ENCODE measurements at places on chromosomes 2 and 18.
A peak's percentile ranks its signal among the peaks of the same experiment; 100 is the strongest.

DNA sequence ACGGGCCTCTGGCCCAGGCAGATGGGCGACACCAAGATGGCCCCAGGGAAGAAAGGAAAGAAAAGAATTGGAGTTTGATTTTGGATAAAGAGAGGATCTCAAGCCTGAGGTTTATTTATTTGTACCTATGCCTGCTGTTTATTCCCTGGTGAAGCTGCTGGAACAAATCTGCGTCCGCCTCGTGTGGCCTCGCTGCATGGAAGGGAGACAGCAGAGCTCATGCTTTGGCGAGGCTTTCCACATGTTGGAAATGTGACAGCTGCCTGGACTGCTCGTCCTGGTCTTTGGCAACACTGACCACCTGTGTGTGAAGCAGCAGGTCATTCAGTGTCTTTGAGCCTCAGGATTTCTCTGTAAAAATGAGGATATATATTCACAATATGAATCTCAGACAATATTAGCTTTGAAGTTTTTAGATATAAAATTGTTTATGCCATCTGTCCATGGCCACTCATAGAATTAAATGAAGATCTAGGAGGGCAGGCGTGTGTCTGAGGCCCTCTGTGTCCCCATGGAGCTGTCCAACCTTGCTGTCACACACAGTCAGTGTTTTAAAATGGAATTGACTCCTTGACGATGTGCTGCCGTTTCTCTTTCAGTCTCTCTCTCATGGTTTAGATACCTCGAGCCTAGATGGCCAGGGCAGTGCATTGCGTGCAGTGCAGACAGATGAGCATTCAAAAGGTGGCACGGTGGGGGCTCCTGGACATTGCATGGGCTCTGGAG is 94.3 kb downstream of the SOCS6 start:
- no peaks in the 10 kb centered on the region for H3K4me1 ChIP-seq
- DNase-seq, result no peak
- H3K4me3 ChIP-seq, result no peak overlapping the region
- H3K27ac ChIP-seq, result no peak overlapping the region
- H3K27me3 ChIP-seq, result peaks cover 9% of the 10 kb centered on the region

- H3K27me3 ChIP-seq, result no peaks in the 10 kb centered on the region
- no peak for DNase-seq
- H3K27ac ChIP-seq, result no peak overlapping the region
- H3K36me3 ChIP-seq, result no peaks in the 10 kb centered on the region
Measured at GRCh38 chr2:141041281-141041680, 1089.5 kb downstream of the LRP1B start.

DNA sequence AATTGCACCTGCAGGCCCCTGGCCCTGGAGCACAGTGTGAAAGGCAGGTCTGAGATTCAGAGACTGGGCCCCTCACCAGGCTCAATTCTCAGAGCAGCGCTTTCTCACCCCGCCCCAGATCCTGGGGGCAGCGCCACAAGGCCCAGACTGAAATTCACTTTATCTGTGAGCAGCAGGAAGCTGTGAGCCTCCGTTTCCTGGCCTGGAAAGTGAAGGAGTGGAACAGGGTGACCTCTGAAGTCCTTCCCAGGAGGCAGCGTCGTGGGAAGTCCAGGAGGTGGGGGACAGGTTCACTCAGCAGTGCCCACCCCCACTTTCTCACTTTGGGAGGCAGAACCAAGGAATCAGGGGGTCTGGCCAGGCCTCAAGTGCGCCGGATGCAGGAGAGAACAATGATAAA is 235.4 kb downstream of the NDUFA10 start:
- no peaks in the 10 kb centered on the region for H3K27me3 ChIP-seq
- no peaks in the 10 kb centered on the region for H3K36me3 ChIP-seq
- no peak overlapping the region for H3K4me3 ChIP-seq
- DNase-seq, result no peak
- H3K4me1 ChIP-seq, result no peaks in the 10 kb centered on the region

DNA sequence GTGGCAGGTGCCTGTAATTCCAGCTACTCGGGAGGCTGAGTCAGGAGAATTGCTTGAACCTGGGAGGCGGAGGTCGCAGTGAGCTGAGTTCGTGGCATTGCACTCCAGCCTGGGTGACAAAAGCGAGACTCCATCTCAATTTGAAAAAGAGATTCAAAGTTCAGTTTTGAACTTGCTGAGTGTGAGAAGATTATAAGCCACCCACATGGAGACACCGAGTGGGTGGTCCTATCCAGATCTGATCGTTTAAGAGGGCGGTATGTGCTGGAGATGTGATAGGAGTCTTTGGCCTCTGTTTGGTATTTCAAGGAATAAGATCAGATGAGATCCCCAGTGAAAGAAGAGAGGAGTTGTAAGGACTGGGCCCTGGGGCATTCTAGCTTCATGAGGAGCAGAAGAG is 25.6 kb downstream of the RNF144A start:
- DNase-seq, result no peak
- H3K27ac ChIP-seq, result no peak overlapping the region
- H3K27me3 ChIP-seq, result no peaks in the 10 kb centered on the region
- H3K4me1 ChIP-seq, result peaks cover 34% of the 10 kb centered on the region
- H3K4me3 ChIP-seq, result no peak overlapping the region

GRCh38 chr2:36965751-36966369 is 476 bp downstream of the STRN start:
- H3K4me3 ChIP-seq, result peak overlapping the region; percentile 96
- no peak for DNase-seq
- no peaks in the 10 kb centered on the region for H3K36me3 ChIP-seq
- peaks cover 36% of the 10 kb centered on the region for H3K4me1 ChIP-seq

DNA sequence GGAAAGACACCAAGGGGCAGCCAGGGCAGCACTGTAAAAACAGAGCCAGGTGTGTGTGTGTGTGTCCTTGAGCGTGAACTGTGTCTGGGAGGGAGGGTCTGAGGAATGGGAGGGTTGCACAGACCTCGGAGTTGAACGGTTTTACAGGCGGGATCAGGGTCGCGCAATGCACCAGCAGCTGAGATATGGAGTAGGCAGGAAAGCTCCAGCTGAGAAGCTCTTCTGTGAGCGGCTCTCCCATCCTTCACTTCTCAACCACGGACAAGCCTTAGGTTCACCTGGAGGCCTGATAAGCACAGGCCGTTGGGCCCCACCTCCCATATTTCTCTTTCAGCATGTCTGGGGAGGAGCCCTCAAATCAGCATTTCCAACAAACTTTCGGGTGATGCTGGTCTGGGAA is 12.1 kb downstream of the SERTAD2 start:
- peak overlapping the region; percentile 43 for H3K27ac ChIP-seq
- H3K4me1 ChIP-seq, result peaks cover 42% of the 10 kb centered on the region
- peaks cover under 1% of the 10 kb centered on the region for H3K36me3 ChIP-seq
- no peaks in the 10 kb centered on the region for H3K27me3 ChIP-seq
- DNase-seq, result no peak

Measured in naive thymus-derived CD8-positive, alpha-beta T cell (primary cell).